ENCODE measurements at places on chromosomes 2 and 18.

DNA sequence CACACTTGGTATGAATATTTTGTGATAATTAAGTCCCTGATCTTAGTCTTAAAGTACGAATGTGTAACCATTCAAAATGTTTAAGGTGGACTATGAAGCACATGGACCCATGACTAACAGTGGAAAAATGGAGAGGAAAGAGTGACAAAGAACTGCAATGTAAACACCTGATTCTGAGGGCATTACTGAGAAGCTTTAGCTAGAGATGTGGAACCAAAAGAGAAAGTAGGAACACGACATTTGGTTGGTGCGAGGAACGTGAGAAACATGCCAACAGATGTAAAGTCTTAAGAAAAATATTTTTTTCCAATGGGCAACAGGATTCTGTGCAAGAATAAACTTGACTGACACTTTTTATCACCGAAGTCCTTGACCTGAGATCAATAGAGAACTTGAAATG lies 1618.6 kb downstream of the DPP10 start:
- DNase-seq = no peak

DNA sequence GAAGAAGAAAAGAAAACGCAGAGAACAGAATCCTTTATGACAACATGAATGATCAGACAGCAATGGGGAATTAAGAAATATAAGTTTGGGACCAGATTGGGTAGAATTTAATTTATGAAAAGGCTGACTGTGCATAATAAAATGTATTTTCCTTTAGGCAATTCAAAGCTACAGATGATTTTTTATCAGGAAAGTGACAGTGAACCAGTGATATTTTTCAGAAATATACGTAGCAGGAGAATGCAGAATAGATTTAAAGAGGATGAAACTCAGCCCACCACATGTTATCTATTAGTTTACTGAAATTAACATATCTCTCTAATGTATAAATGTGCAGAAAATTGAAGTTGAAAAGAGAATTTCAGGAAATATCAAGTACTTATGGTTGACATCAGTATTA lies 110.0 kb downstream of the SCN2A start:
- no peak for DNase-seq

GRCh38 chr18:42039396-42039795 lies 84.4 kb downstream of the PIK3C3 start:
- no peak for DNase-seq

GRCh38 chr18:76819411-76820136 lies 2.8 kb upstream of the ZNF236 start:
- no peak for DNase-seq

DNA sequence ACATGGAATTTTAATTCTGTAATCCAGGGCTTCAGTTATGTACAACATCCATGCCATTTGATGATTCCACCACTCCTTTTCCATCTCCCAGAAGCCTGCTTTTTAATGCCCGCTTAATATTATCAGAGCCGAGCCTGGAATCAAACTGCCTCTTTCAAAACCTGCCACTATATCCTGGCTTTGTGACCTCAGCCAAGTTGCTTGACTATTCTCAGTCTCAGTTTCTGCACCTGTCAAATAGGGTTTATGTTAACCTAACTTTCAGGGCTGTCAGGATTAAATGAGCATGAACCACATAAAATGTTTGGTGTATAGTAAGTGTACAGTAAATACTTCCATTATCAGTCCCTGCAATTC lies 108.7 kb downstream of the XRCC5 start:
- DNase-seq = no peak

DNA sequence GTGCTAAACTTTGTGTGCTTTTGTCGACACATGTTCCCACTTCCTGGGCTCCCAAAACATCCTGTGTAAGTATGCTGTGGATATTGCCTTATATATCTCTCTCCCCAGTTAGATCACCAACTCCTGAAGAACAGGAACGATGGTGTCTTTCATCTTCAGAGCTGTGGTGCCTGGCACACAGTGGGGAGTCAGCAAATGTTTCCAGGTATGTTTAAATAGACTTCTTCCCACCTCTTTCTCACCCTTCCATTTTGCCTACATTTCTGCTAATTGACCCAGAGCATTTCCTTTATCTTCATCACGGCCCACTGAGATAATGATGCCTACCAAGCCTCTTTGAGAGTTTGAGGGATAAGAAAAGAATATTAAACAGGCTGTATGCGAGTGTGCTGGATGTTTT lies 60.7 kb downstream of the RND3 start:
- no peak for DNase-seq

- DNase-seq = no peak
These were observed 179.0 kb downstream of the DCC start for GRCh38 chr18:52519021-52519420.

DNA sequence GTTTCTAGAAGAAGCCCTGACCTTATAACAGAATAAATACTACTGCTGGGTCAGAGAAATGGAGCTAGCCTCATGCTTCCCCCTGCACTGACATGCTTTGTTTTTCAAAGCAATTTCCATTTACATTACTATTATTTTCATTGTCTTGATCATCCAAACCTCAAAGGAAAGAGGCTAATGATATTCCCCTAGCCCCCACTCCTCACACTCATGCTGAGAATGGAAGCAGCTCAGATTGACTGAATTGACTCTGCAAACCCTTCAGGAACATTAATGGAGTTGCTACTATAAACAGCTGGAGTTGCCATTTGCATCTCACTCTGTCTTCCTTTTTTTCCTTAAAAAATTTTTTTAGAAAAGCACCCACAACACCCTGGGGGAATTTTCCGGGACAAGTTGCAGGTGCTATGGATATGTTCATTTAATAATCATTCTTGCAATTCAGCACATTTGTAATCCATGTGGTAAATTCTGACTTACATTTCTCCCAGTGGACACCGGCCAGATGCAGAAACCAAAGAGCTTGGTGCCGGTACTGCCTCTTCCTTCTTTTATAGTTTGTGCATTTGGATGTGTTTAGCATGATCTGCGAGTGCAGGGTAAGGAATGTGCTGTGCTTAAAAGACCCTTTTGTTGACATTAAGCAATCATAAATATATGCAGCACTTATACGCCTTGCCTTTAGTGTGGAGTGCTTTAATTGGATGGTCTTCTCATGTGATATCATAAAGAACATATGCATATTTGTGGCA lies 103.3 kb upstream of the OSR1 start:
- DNase-seq = no peak

DNA sequence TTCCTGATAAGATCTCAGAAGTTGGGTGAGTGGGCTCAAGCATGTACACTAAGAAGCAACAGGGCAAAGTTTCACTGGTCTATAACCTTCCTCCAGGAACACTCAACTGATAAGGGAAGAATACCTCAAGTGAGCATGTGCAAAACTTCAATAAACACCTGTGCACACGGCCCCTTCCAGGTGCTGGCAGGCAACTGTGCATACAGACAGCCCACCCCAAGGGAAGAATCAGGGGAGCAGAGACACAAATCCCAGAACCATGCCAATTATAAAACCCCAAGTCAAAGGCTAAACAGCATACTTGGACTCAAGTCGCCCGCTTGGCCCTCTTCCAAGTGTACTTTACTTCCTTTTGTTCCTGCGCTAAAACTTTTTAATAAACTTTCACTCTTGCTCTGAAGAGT lies 85.9 kb upstream of the RTN4 start:
- no peak for DNase-seq
